Naive thymus-derived CD4-positive, alpha-beta T cell (primary cell): ENCODE measurements at places on chromosomes 1 and 21. TPM values are rescaled to one million over a fixed set of nuclear protein-coding genes. Genes with fewer than 3 reads are reported as not detected.

OR2L5 gene
- not detected for polyA plus RNA-seq

PDC gene
- not detected for polyA plus RNA-seq

NFASC gene
- polyA plus RNA-seq = not detected

C8B gene
- polyA plus RNA-seq = not detected

HEATR1 gene
- 14.6 TPM for polyA plus RNA-seq

SFN gene
- not detected for polyA plus RNA-seq

CD247 gene
- 437 TPM for polyA plus RNA-seq

LCE1C gene
- polyA plus RNA-seq = not detected

TMEM61 gene
- polyA plus RNA-seq = not detected

OR2T2 gene
- 0.44 TPM for polyA plus RNA-seq

OPTC gene
- not detected for polyA plus RNA-seq

DAP3 gene
- polyA plus RNA-seq = 135 TPM
